ENCODE measurements at places on chromosomes 1 and 21. TPM values are rescaled to one million over a fixed set of nuclear protein-coding genes. Genes with fewer than 3 reads are reported as not detected.

DNA sequence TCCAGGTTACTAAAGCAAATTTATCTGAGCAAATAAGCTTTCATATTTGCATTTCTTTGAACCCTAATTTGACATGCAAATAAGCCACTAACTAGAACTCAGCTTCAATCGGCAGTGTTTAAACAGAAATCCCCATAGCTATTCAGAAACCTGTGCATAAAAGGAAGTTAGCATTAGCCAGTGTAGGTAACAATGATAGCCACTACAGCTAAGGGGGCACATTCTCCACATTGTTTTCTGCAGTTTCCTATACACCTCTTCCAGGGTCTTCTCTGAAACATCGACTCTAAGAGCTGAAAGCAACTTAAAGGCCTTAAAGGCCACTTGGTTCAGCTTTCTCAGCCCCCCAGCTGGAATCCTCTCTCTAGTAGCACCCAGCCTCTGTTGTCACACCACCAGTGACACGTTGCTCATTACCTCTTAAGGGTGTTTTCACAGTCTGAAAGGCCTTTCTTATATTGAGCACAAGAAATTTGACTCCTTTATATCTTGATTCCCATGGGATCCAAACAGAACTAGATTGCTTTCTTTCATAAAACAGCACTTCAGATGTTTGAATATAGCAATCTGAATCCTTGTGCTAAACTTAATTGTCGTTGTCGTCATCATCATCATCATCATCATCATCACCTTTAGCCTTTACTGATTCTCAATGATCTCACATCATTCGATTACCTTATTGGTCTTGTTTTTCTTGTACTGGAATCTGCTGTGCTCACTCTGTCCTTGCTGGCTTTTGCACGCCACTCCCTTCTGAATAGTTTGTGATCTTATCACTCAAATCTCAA, 93.9 kb upstream of the DAB1 start:
- no peak overlapping the region for H3K4me3 ChIP-seq
- no peaks in the 10 kb centered on the region for H3K4me1 ChIP-seq
- DNase-seq = no peak
- H3K27me3 ChIP-seq = peaks cover 13% of the 10 kb centered on the region

GRCh38 chr1:169060043-169060722, 46.3 kb upstream of the ATP1B1 start:
- H3K4me1 ChIP-seq = no peaks in the 10 kb centered on the region
- H3K36me3 ChIP-seq = no peaks in the 10 kb centered on the region
- no peak overlapping the region for H3K27ac ChIP-seq
- peaks cover 19% of the 10 kb centered on the region for H3K27me3 ChIP-seq

DNA sequence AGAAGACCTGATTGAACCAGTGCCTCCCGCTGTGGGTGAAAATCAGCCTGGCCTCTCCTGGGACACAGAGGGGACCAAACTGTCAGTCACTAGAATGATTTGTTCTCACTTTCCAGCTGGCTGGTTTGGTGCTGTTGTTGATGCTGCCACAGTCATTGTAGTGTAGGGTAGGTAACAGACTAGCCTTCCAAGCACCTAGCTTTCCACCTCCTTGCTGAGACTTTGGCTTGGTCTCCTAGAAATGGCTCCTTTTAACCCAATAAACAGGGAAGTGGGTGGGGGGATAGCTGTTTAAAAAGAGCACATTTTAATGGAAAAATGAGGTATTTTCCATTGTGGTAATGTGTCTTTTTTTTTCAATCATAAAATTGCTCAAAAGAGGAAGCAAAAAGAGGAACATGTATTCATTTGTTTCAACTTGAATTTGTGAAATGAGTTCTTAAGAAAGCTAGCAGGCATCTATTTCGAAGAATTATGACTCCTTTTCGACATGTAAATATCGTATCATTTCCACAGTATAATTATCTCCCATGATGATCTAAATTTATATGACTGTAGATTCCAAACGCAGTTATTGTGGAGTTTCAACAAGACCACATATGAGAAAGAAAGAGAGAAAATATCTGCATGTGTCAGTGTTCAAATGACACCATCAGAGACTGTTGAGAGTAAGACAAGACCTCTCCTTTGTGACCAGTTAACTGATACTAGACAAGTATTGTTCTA, 190.1 kb downstream of the HLX start:
- peak overlapping the region; percentile 72 for H3K4me3 ChIP-seq
- H3K27ac ChIP-seq = peak overlapping the region; percentile 96
- H3K36me3 ChIP-seq = no peaks in the 10 kb centered on the region
- peak; percentile 80 for DNase-seq
- peaks cover 83% of the 10 kb centered on the region for H3K4me1 ChIP-seq
- no peaks in the 10 kb centered on the region for H3K27me3 ChIP-seq

Gene NID1
- polyA plus RNA-seq = not detected

- H3K36me3 ChIP-seq = no peaks in the 10 kb centered on the region
- peak; percentile 25 for DNase-seq
- peak overlapping the region; percentile 90 for H3K4me3 ChIP-seq
- peaks cover 12% of the 10 kb centered on the region for H3K27me3 ChIP-seq
- H3K4me1 ChIP-seq = peaks cover 6% of the 10 kb centered on the region
Measured at GRCh38 chr1:28592321-28593071, 431 bp downstream of the RAB42 start.

GRCh38 chr1:240737766-240738265, 125.9 kb upstream of the GREM2 start:
- H3K36me3 ChIP-seq = no peaks in the 10 kb centered on the region
- no peaks in the 10 kb centered on the region for H3K4me1 ChIP-seq
- H3K27me3 ChIP-seq = no peaks in the 10 kb centered on the region
- H3K4me3 ChIP-seq = no peak overlapping the region

Gene LMNA
- 1.6 TPM for polyA plus RNA-seq

- H3K4me3 ChIP-seq = no peak overlapping the region
- H3K27ac ChIP-seq = no peak overlapping the region
- H3K36me3 ChIP-seq = peaks cover 28% of the 10 kb centered on the region
- peaks cover 2% of the 10 kb centered on the region for H3K4me1 ChIP-seq
- no peaks in the 10 kb centered on the region for H3K27me3 ChIP-seq
Measured at GRCh38 chr1:229599218-229599954, 26.5 kb downstream of the TAF5L start.

Gene WNT3A
- not detected for polyA plus RNA-seq

Gene KIF21B
- 6.7 TPM for polyA plus RNA-seq

Gene CLDN14
- not detected for polyA plus RNA-seq

GRCh38 chr21:35048706-35049617, at the start of gene RUNX1:
RUNX1 (minus strand) TSS chr21:35049302.
- peak; percentile 88 for DNase-seq
- no peaks in the 10 kb centered on the region for H3K27me3 ChIP-seq
- peak within 1 kb of the TSS; percentile 97 for H3K27ac ChIP-seq

DNA sequence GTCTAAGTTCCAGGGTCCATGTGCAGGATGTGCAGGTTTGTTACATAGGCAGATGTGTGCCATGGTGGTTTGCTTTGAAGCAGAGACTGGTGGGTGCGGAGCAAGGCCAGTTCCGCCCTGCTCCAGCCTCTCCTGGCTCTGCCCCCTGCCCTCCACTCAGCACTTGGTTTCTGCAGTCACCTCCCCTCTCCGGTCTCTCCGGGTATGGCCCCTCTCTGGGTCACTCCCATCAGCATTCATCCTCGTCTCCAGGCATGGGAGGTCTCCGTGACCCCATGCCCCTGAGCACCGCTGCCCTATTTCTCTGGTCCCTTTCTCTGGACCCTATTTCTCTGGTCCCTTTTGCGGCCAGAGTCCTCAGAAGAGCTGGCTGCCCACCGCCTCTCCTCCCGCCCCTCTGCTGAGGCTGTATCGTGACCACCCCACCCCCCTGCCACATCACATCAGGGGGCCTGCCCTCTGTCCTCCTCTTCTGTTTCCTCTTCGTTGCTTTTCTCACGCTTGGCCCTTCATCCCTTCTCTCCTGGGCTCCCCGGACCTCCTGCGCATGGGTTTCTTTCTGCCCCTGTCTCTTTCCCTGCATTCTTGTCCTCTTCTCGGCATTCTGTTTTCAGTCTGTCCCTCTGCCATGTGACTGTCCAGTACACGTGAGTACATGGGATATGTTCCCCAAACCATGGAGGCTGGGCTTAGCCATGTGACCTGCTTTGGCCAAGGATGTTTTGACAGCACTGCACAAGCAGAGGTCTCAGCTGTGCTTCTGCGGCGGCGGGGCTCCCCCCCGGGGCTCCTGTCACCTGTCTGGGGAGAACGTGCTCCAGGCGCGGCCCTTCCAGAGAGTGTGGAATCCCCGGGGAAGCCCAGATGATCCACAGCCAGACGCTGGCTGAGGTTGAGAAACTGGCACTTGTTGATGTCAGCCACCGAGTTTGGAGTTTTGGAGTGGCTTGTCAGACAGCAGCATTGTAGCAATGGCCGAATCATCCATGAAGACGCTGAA, 54.4 kb upstream of the C1orf174 start:
- H3K36me3 ChIP-seq = no peaks in the 10 kb centered on the region
- no peak for DNase-seq
- no peak overlapping the region for H3K4me3 ChIP-seq
- peaks cover 37% of the 10 kb centered on the region for H3K27me3 ChIP-seq
- no peaks in the 10 kb centered on the region for H3K4me1 ChIP-seq

- H3K4me1 ChIP-seq = no peaks in the 10 kb centered on the region
- no peak overlapping the region for H3K27ac ChIP-seq
- peaks cover 9% of the 10 kb centered on the region for H3K27me3 ChIP-seq
- H3K4me3 ChIP-seq = no peak overlapping the region
- no peak for DNase-seq
Measured at GRCh38 chr1:221149555-221150075, 270.4 kb downstream of the HLX start.

Gene F13B
- polyA plus RNA-seq = not detected

Measured in naive B cell (primary cell).